ENCODE measurements at places on chromosomes 6 and 20.

- DNase-seq, result no peak
Observed at GRCh38 chr6:142737368-142738034, 207.5 kb downstream of the HIVEP2 start.

DNA sequence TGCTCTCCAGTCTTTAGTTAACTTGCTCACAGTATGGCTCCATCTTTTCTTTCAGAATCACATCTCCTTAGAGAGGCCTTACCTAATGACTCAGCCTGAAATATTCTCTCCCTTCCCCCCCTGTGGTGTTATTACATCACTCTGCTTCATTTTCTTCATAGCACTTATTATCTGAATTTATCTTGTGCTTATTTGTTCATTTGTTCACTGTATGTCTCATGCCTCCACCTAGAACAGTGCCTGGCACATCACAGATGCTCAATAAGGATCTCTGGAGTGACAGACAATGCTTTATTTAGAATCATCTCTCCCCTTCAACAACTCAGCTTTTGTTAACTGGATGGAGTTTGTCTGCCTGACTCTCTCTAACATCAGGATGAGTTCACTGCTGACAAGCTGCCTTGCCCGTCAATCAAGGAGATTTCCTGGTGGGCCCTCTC lies 96.6 kb upstream of the MAN1A1 start:
- no peak for DNase-seq

DNA sequence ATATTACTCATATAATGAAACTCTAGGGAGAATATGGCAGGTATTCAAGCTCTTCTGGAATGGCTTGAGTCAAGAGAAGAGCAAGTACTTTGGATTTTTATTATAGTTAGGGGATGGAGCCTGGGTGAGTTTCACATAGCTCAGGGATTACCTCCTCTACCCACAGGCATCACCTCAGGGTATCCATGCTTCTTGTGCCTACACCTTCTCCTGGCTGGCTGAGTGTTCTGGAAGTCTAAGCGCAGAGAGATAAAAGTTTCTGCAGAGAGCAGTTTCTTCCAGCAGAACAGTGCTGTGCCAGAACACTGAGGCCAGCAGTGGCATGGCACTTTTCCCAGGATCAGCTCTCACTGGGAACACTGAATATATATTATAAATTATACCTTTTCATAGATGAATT lies 199.7 kb upstream of the KCNQ5 start:
- no peak for DNase-seq

GRCh38 chr6:72954716-72955115 lies 270.6 kb downstream of the KHDC1L start:
- DNase-seq, result no peak

DNA sequence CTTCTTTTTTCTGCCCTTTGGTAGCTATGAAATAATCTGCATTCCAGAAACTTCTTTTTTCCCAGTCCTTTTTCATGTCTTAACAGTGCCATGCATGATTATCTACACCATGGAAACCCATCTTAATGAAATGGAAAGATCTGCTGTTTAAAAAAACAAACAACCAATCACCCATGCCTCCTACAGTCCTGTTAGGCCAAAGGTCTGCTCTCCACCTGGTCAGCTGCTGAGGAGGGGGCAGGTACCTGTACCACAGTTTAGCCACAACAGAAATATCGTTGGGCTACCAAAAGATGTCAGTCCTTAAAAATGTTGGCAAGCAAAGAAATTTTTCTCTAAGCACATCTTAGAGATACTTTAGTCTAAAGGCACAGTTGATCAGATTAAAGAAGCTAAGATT lies 112.6 kb downstream of the SLC16A10 start:
- no peak for DNase-seq

GRCh38 chr6:47734831-47735481 lies 36.6 kb downstream of the ADGRF4 start:
- DNase-seq, result no peak

- DNase-seq, result no peak
Observed at GRCh38 chr6:116390581-116390980, 19.8 kb downstream of the DSE start.
